Tibial nerve (tissue), 4 donors: ENCODE measurements at places on chromosomes 1 and 21.

DNA sequence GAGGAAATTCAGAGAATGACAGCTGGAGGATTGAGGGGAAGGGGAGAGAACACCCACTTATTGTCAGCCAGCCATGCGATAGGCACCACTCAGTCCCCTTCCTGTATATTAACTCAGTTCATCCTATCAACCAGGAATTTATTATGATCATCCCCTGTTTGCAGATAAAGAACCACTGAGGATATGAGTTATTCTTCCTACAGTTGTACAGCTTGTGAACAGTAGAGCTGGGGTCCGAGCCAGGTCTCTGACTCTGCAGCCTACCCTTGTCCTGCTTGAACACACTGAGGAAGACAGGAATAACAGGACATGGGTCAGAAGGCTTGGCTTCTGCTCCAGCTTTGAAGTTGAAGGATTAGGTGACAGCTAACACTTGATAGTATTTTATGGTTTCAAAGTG, 42.0 kb upstream of the SCMH1 start:
- DNase-seq = no peak

DNA sequence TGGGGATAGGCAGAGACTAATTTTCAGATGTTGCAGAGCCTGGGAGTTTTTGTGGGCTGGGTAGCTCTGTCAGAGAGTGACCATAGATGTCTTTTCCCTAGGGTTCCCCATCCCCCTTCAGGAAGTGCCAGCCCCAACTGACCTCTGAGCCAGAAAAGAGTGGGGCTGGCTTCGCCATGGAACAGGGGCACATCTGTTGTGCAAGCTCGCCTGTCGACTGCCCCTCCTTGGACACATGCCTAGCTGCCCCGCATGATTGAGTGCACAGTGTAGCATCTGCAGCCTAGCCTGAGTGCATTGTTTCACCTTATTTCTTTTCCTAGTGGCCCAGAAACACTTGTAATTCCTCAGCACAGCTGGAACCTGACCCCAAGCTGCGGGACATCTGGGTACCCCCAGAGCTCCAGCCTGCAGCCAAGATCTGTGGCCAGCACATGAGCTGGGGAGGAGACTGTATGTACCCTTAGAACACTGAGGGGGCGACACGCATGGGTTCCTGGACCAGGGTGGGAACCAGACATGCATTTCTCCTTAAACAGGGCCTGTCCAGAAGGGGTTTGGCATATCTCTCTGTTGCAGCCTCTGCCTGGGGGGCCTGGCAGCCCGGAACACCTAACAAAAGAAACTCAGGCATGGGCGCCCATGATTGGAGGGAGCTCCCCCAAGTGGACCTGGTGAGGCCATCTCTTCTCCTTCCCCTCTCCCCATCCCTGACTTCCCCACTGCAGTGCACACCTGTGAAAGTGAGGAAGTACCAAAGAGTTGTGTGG, 55.2 kb downstream of the SYT14 start:
- DNase-seq = no peak

DNA sequence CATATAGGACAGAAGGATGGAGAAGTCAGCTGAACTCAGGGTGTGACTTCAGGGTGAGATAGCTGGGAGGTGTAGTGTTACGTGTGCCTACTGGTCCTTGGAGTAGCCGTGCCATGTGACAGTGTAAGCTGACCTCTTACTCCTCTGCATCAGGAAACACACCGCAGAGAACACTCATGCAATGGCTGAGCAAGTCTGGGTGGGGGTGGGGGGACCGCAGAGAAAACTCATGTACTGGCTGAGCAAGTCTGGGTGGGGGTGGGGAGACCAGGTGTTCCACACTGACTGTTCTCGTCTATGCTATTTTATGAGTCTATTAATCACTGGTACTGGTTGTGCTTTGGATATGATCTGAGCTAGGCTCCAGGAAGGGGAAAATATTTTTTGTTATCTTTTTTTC, 233.1 kb downstream of the PAPPA2 start:
- no peak for DNase-seq

DNA sequence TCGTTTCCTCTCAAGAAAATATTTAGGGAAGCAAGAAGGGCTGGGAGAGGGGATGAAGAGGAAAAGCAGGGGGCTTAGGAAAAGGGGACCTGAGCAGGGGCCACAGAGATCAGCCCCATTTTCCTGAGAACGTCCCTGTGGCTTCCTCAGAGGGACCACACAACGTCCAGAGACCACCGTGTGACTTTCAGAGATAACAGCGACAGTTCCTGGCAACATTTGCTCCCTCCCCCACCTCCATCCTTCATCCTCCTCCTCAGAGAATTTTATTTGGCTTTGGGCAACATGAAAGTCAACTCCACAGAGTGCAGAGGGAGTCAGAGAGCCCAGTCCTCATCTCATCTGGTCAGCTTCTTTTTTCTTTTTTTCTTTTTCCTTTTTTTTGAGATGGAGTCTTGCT, 50.9 kb downstream of the RUNX1 start:
- no peak for DNase-seq

GRCh38 chr1:22739648-22740385, 29.2 kb downstream of the EPHB2 start:
- DNase-seq = peak; percentile 58

DNA sequence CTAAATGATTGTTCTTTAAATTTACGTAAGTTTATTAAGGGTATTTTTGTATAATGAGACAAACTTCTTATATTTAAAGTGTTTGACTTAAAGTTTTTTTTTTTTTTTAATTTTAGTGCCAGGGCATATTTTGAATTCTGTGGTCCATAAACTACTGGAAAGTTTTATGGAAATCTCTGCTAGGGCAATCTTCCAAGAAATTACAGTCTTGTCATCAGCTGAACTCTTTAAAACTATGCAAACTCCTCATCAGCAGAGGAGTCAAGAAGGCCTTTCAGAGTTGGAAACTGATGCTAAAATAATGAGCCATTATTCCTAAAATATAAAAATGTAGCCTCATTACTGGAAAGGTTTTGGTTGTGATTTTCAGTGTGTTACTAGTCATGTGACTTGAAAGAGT, 1201.9 kb downstream of the BRINP3 start:
- DNase-seq = no peak

- no peak for DNase-seq
These were observed 98.6 kb upstream of the ZNF644 start for GRCh38 chr1:91120421-91120820.

GRCh38 chr1:230137337-230137815, 70.3 kb downstream of the GALNT2 start:
- DNase-seq = no peak
